ENCODE measurements at places on chromosomes 7 and 10.
A peak's percentile ranks its signal among the peaks of the same experiment; 100 is the strongest.

GRCh38 chr7:65966146-65966545, 15.9 kb downstream of the GUSB start:
- DNase-seq: no peak

DNA sequence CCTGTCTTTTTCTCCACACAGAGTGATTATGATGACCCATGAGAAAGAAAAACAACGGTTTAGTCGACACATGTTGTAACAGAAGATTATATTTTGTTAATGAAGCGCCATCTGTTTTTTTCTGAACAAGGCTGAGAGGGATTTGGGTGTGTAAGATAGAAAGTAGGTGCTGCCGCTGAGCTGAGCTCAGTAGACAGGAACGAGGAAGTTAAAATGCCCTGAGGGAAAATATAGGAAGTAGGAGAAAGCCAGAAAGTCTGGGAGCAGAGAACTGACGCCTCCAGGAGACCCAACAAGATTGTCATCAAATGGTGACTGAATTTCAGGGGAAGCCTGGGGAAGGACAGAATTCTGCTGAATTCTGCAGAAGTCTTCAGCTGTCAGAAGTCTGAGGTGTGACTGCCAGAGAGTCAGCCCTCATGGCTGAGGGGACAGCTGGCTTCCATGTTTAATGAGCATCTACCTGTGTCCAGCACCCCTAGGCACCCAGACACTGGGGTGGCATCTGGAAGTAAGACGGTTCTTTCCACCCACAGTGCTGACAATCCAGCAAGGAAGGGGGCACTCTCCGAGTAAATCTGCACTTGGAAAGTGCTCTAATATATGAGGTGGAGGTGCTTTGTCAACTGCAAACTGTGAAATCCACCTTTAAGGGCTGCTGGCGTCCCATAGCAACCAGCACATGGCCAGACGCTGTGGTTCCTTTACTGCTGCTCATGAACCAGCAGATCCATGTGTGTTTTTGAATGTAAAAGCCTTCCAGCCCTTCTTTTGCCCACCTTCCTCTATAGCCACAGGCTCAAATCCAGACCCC, 12.5 kb upstream of the TSPAN15 start:
- DNase-seq: peak; percentile 70

DNA sequence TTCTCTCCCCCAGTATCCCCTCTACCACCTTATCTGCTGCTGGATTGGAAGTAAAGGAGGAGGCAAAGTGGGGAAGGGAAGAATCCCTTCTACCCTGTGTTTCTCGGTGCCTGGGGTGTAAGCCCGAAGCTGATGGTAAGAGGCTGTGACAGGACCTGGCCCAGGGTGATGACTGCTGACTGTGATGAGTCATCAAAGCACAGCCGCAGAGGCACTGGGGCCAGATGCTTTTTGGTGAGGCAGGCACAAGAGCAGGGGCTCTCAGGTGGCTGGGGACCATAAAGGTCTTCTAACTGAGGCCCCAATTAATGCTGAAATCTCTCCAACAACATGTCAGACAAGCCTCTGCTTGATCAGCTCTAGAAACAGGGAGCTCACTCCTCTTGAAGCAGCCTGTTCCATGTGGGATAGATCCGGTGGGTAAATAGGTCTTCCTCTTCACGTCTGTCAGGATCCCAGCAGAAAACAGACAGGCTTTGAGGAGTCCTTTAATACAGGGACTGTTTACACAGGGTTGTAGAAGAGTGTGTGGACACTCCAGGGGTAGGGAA, 86.1 kb upstream of the PCBD1 start:
- DNase-seq: peak; percentile 36

DNA sequence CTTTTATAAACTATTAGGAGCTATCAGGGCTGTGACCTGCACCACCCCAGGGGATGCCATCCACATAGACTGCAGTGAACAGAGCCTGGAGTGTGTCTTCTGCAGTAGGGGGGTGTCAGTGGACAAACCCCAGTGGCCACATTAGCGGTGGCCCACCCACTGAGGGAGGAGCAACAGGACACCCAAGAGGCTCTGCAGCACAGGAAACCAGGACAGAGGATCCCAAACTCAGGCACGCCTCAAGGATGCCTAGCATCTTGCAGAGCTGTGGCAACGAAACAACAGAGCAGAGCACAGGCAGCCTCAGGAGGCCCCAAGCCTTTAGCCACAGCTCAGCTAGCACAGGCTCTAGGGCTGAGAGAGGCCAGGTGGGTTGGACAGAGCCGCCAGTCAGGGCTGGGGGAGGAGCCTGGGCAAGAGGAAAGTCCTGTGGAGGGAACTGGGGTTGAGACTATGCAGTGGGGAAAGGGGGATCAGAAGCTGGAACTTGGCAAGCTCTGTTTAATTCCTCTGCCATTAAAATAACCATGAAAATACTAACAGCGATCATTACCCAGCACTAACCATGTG, 53.8 kb downstream of the GRID1 start:
- DNase-seq: no peak

DNA sequence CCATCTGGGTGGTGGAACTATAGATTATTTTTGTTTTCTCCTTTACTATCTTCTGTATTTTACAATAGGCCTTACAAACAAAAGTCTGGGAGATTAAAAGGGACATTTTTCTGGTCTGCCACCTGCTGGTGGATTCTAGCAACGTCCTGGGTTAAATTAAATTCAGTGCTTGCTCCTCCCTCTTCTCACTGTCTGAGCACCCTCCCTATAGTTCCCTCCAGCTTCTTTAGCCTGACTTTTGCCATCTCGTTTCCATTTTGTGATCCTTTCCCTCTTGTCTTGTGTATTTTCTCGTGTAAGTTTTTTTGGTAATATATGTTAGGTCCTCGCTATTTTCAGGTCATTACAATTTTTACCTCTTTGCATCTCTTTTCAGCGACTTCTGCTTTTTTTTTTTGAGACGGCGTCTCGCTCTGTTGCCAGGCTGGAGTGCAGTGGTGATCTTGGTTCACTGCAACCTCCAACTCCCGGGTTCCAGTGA, 16.1 kb downstream of the ANKRD16 start:
- DNase-seq: peak; percentile 77

DNA sequence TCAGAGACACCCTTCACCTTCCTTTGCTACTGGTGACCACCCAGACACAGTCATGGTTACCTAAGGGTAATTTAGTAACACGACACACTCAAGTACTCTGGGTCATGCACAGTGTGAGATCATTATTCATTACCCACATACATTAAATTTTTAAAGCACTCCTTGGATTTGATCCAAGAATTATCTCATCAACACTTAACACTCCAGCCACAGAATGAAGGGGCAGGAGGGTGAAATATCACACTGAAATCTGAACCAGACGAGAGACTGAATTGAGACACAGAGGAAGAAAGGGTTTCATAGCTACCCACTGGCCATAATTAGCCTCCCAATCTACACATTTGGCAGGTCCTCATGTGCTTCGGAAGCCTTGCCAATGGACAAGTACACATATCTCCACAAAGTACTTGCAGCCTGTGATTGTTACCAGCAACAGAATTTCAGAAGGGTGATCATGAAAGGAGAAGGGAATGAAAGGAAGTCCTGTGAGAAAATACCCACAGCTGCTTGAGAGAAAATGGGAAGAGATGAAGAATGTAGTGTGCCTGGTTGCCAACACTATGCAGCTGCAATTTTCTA, 189.3 kb downstream of the POLR1F start:
- DNase-seq: peak; percentile 46

DNA sequence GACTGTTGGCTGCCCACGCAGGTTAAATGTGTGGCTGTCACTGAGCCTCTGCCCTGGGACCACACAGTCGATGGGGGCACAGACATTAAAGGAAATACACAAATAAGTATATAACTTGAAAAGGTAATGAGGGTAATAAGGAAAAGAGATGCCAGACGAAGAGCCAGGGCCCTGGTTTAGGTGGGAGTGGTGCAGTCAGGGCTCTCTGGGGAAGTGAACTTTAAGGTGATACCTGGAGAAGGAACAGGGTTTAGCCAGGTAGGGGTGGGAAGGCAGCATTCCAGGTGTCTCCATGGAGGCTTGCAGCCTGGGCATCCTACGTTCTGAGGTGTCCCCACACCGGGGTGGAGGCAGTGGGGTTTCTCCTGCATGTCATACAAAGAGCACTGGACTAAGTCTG, 50.4 kb downstream of the UNC5B start:
- DNase-seq: no peak

- peak; percentile 5 for DNase-seq
Measured at GRCh38 chr7:94133460-94133859, 129.3 kb upstream of the BET1 start.

GRCh38 chr10:91317541-91317940, 92.6 kb upstream of the HECTD2 start:
- no peak for DNase-seq

DNA sequence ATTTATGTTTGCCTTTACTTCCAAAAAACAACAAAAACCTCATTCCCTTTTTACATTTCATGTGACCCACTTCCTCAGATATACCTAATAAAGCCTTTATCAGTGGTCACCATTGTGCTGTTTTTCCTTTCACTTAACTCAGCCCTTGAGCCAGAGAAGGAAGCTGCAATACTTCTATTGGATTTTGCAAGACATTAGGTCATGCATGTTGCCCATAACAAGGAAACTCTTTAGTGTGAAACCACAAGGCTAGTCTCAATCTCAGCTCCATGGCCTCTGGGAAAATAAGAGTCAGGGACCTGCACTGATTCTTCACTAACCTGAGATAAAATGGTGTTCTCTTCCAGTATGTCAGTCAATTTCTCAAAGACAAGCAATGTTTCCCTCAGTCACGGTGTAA, 27.8 kb downstream of the STEAP4 start:
- DNase-seq: peak; percentile 45

GRCh38 chr10:126242397-126243260, 145.6 kb downstream of the ADAM12 start:
- DNase-seq: no peak

DNA sequence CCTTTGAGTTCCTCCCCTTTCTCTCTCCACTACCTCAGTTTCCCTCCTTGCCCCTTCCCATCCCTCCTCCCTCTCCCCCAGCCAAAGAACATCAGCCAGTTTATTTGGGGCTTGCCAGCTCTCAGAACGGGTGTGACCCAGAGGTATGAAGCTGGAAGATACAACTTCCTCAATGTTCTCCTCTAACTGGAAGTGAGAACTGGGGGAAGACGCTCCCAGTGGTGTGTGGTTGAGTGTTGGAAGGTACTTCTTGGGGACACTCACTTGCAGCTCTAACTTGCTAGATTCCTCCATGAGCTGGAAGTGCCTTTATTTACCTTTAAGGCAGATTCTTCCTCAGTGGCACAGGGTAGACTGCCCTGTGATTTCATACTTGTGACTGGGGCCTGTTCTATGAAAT, 110.5 kb upstream of the HABP2 start:
- DNase-seq: no peak

DNA sequence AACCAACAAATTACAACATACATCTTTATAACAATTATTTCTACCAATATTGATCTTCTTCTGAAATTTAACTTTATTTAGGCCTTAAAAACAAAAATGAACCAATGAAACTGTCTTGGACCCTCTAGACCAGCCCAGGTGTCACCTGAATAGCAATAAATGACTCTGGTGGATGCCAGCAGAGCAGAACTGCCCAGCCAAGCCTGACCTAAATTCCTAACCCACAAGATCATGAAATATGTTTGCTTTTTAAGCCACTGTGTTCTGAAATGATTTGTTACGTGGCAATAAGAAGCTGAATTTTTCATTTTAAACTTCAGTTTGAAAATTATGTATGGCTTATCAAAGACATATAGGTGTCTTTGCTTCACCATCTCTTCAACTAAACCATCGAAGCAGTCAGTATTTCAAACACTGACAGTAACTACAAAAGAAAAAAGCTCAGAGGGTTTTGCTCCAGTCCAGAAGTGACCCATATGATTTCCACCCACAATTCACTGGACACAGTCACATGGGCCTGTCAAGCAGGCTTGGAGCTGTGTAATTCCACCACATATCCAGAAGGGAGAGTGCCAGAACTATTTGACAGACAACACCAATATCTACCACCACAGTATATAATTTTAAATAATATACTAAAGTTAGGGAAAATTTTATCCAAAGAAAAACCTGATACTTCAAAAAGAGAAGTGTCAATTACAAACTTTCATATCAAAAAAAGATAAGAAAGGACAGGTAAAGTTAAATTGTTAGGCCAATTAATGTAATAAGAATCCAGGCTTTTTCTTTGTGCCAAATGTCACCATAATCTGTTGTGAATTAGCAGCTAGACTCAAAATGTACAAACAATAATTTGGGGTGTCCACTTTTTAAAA, 94.5 kb downstream of the KMT2C start:
- peak; percentile 72 for DNase-seq

DNA sequence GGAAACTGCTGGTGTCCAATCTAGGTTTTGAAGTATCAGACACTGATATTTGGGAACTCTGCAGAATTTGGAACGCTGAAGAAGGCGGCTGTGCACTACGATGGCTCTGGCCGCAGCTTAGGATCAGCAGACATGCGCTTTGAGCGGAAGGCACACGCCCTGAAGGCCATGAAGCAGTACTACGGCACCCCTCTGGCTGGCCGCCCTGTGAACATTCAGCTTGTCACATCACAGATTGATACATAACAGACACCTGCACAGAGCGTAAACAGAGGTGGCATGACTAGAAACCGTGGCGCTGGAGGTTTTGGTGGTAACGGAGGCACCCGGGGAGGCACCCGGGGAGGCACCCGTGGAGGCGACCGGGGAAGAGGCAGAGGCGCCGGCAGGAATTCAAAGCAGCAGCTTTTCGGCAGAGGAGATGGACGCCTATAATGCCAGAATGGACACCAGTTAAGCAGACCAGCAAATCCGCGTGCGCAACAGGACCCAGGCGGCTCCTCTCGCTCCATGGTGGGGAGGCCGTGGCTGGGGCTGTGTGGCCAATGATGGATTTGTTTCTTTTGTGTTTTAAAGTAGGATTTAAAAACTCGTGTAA, 22.2 kb upstream of the CCL24 start:
- no peak for DNase-seq

DNA sequence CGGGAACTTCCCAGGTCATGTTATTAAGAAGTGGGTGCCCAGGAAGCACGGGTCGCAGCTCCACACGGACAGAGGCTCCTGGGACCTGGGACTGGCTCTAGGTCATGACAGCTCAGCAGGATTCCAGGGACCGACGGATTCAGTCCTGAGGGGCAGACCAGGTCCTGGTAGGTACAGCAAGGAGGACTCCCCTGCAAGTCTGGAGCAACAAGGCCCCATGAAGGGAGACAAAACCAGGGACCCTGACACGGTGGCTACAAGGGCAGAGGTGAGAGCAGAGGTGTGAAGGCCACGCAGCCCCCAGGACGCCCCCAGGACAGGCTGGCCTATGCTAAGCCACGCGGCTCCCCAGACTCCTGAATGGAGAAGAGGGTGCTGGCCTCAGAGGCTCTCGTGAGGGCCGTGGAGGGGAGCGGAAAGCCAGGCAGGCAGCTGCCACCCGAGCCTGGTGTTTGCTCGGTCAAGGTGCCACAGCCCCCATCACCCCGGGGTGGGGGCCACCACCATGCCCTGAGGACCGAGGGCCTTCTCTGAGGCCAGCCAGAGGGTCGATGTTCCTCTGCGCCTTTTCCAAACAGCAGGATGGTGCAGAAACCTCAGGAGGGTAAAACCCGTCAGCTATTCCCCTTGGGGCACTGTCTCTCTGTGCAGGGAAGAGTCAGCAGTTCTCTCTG, 348.9 kb downstream of the PTPRN2 start:
- DNase-seq: no peak

GRCh38 chr10:128242641-128243040, 116.4 kb upstream of the MKI67 start:
- no peak for DNase-seq

- no peak for DNase-seq
Measured at GRCh38 chr7:81574723-81575326, 195.0 kb downstream of the HGF start.

- DNase-seq: peak; percentile 22
Measured at GRCh38 chr10:109866168-109866994, 56.9 kb downstream of the XPNPEP1 start.

- no peak for DNase-seq
Measured at GRCh38 chr10:77936697-77937567, 10.4 kb upstream of the DLG5 start.

- DNase-seq: peak; percentile 96
Measured at GRCh38 chr7:135536150-135536549, 21.6 kb upstream of the NUP205 start.

Measured in MCF 10A (cell line).